ENCODE measurements at places on chromosomes 6 and 20.

DNA sequence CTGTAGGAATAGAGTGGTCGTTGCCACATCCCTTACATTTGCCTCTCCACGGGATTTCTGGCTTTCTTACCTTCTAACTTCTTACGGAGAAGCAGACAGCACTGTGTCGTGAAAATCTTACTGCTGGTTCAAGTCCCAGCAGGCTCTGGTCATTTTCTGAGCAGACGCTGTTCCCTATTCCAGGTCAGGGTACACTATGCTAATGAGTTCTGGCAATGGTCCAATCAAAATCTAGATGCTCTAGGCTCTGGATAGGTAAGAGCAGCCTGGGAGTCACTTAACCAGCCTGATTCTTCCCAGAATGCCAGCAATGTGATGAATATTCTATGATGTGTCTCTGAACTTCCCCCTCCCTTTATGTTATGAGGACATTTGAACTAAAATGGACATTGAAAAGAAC, at the start of gene GCM1:
Gene GCM1 (minus strand): TSS at position 158 of the 400 bp plus-strand sequence. CDS start 3,209 bp downstream, outside the sequence.
- DNase-seq = no peak

- no peak for DNase-seq
Measured at GRCh38 chr6:19333936-19334335, 503.2 kb upstream of the ID4 start.

DNA sequence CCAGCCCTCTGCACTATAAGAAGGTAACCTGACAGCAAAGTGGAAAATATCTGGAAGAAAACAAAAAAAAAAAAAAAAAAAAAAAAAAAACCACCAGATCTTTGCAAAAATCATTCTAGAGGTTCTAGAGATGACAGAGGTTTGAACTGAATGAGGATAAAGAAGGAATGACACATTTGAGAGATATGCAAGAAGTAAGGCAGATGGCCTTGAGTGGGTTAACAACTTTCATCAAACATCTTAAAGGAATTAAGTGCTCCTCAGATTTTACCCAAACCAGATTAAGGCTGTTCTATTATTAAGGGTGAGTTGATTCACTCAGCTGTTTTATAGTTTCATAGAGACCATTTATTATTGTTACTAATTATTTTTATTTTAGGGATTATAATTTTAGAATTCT, 62.0 kb downstream of the RSPO3 start:
- DNase-seq = no peak

DNA sequence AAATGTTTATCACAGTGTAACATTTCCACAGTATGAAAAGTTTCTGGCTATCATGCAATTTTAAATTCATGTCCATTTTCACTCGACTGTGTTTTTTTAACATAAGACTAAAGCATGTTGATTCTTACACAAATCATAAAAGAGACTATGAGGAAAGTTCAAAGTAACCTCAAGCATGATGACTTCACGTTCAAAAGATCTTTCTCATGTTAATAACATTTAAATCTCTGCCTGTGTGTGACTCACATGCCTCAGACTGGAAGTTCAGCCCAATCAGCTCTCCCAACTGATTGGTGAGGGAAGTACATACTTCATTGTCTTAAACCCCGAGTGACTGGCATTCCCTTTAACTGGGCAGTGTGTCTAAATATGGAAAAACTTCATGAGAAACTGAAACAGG, 37.4 kb downstream of the ATXN1 start:
- no peak for DNase-seq

DNA sequence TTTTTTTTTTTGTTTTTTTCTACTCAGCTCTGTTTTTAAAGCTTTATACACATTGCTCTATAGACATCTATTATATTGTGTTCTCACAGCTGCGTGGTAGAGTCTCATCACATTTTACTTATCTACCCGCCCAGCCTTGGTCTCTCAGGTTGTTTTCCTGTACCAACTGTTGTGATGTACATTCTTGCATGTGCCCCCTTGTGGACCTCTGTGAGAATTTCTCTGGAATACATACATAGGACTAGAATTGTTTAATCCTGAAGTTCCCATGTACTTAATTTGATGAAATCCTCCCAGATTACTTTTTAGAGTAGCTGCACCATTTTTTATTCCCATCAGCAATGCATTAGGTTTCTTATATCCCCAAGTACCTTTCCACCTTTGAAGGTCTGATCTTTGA, 40.4 kb upstream of the TINAG start:
- no peak for DNase-seq

DNA sequence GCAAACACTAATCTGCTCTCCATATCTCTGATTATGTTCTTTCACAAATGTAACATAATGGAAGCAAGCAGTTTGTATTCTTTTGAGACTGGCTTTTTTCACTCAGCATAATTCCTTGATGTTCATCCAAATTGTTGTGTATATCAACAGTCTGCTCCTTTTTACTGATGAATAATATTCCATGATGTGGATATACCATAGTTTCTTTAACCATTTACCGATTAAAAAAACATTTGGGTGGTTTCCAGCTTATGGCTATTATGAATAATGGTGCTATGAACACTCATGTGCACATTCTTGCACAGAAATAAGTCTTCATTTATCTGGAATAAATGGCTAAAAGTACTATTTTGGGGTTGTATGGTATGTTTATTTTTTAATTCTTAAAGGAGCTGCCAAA, 708.9 kb downstream of the RFPL4B start:
- no peak for DNase-seq

DNA sequence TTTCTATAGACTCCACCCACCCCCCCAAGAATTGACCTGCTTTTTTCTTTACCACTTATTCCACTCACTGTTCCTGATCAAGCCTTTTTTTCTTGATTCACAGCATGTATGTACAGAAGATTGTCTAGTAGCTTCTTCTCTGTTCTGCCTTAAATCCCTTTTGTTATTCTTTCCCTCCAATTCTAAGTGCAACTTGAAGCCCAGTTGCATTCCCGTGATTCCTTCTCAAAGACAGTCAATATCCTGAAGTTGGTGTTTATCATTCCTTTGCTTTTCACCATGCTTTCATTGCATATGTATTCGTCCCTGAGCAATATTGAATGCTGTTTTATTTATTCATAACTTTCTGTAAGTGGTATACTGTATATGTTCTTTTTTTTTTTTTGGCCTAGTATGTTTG, 21.0 kb downstream of the XRN2 start:
- no peak for DNase-seq

DNA sequence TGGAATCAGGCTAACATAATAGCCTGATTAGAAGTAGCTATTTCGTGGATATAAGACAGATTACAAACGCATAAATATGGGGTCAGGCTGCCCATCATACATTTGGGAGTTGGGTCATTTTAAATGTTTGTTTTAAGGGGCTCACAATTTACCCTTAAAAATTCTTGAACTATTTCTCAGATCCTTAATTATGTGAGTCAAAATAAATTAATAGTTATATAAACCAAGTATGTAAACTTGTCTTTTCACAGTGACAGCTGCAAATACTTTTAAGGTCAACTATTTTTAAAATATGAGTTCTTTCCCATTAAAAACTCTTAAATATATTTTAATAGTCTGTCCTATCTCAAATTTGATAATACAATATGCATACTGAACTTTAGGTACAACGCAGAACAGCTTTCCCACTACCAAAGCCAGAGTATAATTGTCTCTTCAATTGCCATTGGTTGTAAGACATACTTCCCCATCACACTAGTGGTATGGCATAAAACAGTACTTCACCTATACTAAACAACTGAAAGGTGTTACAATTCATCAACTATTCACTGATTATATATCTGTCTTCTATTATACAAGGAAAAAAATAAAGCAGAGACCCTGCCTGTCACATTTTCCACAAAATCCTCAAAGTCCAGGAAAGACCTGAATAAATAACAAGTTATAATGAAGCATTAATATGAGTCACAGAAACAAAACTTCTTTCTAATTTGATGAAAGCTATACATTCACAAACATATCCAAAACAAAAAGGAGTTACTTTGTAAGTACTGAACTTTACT, 80.8 kb upstream of the COL21A1 start:
- DNase-seq = no peak

DNA sequence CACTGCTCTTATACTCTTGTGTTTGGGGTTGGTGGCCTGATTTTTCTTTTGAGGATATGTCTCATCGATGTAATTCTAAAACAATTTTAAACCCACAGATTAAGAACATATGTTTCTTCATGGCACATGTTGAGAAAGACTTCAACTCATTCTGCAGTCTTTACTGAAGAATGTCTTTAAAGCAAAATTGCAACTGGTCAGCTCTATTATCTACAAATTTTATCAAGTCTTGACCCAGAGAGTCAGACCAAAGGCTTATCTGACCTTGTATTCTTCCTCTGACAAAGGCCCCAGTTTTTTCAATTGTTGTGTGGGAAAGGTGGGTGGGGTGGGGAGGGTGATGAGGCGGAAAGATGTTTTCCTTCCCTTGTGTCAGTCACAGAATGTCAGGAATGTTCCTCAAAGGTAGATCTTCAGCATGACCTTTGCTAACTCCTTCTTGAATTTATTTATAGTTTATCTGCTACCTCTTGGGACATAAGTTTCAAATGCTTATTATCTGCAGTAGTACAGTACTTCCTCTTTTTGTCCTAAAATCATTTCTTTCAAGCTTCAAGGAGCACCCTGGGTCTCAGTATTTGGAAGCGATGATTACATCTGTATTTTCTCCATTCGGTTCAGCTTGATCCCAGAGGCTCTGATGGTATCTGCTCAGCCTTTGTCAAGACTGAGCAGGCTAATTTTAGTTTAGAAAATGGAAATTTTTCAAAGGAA, 63.2 kb upstream of the TIAM2 start:
- no peak for DNase-seq

- DNase-seq = no peak
Measured at GRCh38 chr6:35554811-35555210, 42.1 kb upstream of the TULP1 start.

DNA sequence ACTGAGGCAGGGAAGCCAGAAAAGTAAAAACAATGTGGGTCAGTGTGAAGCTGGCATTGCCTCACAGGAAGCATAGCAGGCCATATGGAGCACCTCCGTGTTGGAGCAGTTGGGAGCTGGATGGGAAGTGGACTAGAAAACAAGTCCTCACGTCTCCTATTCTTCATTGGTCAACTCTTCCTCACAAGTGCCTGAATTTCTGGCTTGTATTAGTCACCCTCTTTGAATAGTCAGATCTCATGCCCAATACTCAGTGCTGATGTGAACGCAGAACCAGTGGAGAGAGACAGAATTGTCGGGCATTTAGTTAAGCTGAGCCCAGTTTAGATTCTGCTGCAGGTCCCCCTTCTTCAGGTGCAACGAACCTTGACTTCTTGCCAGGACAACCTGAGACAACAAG, 22.3 kb upstream of the RSPO3 start:
- DNase-seq = no peak

DNA sequence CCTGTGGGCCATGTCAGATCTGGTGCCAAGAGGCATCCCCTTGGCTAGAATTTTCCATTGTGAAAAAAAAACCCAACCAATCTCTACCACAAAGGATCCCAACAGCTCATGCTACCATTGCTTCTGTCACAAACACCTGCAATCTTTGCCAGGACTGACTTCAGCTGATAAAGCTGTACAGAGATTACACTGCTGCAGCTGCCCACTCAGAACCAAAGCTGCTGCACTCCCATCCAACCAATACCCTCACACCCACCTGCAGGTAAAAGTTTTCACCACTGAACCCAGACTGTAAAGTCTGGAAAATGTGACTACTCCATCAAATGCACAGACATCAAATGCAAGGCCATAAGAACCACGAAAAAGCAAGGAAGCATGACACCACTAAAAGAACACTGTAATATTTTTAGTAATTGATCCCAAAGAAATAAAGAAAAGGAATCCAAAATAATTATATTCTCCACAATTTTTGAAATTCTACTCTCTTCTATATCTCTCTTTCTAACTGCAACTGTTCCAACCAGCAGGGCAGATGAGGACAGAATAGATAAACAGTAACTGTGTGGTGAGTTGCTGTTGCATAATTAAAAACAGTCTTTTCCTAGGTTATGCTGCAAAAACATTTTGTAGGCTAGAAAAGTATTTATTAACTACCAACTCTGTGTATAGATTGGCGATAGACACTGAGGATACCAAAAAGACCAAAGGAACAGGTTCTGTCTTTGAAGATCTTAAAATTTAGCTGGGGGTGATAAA, 128.0 kb upstream of the MCHR2 start:
- DNase-seq = no peak

GRCh38 chr6:35359744-35360348, 17.5 kb downstream of the PPARD start:
- DNase-seq = no peak
